G401 (cell line): ENCODE measurements at places on chromosomes 13 and 19. TPM values are rescaled to one million over a fixed set of nuclear protein-coding genes. Genes with fewer than 3 reads are reported as not detected.

Gene OR10H1
- not detected in 2 replicates for total RNA-seq

Gene NACC1
- total RNA-seq: 53.4 and 60.5 TPM in 2 replicates

Gene ANGPTL4
- total RNA-seq: 2.2 and 8.4 TPM in 2 replicates

Gene KDELR1
- total RNA-seq: 137 and 145 TPM in 2 replicates

Gene VSTM2B
- 2.5 TPM in 1 of 2 replicates, not detected in the other for total RNA-seq

Gene FGF21
- total RNA-seq: not detected in 2 replicates

Gene CSNK1A1L
- total RNA-seq: not detected in 2 replicates

Gene GZMM
- 0.17 and 0.74 TPM in 2 replicates for total RNA-seq

Gene LMTK3
- total RNA-seq: 8.1 and 12.5 TPM in 2 replicates

Gene TMEM38A
- 0.86 and 0.95 TPM in 2 replicates for total RNA-seq

Gene TEX26
- not detected in 2 replicates for total RNA-seq

Gene SMIM44
- not detected in 2 replicates for total RNA-seq

Gene ZNF135
- 0.06 TPM in 1 of 2 replicates, not detected in the other for total RNA-seq

Gene CEBPA
- 9.8 and 10.9 TPM in 2 replicates for total RNA-seq

Gene URAD
- total RNA-seq: not detected in 2 replicates
